ENCODE measurements at places on chromosomes 11 and 22.

GRCh38 chr11:95387325-95387724 is 156.3 kb upstream of the SESN3 start:
- DNase-seq: no peak

DNA sequence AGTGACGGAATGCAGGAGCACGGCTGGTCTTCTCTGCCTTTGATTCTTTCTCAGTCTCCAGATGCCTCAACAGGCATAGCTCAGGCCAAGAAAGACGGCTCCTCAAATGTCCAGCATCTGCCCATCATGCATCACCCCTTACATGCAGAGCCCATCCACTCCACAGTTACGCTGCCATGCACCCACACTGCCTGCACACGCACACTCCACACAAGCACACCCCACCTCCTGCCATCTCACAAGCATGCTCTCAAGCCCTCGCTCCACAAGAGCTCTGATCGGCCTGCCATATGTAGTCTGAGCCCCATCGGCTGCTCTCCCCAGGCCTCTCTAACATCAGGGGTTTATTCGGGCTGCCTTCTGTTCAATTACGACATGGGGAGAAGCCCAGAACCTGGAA is 18.8 kb downstream of the SCN4B start:
- no peak for DNase-seq

DNA sequence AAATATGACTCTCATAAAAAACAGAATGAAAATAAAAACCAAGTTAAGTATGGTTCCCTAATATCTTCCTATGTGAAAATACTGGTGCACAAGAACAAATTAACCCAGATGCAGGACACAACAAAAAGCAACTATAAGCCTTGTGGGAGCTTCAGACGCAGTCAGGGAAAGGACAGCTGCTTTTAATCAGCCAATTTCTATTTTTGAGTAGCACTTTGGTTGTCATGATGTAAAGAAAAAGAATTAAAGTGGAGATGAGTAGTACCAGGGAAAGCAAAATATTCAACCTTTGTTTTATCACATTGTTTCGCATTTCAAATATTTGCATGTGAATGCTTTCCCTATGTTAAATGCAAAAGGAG is 339.9 kb downstream of the SOX6 start:
- no peak for DNase-seq

DNA sequence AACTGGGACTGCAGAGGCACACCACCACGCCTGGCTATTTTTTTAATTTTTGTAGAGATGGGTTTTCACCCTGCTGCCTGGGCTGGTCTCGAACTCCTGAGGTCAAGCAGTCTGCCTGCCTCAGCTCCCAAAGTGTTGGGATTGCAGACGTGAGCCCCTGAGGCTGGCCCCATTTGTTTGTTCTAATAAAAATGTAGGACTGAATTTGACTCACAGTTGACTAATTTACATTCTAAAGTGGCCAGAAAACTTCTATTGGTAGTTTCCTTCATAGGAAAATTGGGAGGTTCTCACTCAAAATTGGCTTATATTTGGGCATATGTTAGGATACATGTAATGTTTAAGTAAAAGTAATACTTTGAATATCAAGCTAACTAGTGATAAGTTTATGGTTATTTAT is 35.0 kb downstream of the PPFIA1 start:
- no peak for DNase-seq

DNA sequence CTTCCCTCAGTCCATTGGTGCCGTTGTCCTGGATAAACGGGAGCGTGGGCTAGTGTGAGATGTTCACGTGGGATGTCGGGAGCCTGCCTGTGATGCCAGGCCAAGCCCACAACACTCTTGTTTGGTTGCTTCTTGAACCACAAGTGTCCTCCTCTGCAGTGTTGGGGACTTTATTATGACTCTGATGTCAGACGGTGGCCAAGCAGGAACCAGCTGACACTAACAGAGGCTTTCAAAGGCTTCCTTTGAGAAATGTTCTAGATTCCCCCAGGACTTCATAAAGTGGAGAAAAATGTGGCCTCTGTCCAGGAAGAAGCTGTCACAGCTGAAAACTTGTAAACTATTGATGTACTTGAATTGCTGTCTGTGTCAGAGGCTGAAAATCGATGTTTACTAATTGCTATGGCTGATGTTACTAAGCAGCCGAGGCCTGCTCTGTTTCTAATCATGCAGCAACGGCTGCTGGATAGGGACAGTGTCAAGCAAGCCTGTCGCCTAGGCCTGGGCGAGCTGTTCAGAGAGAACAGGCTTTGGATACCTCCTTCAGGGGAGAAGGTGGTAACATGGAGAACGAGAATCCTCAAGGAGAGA is 131.7 kb downstream of the TBC1D22A start:
- DNase-seq: no peak

GRCh38 chr22:44063462-44064371 is 39.6 kb downstream of the PARVB start:
- DNase-seq: no peak

DNA sequence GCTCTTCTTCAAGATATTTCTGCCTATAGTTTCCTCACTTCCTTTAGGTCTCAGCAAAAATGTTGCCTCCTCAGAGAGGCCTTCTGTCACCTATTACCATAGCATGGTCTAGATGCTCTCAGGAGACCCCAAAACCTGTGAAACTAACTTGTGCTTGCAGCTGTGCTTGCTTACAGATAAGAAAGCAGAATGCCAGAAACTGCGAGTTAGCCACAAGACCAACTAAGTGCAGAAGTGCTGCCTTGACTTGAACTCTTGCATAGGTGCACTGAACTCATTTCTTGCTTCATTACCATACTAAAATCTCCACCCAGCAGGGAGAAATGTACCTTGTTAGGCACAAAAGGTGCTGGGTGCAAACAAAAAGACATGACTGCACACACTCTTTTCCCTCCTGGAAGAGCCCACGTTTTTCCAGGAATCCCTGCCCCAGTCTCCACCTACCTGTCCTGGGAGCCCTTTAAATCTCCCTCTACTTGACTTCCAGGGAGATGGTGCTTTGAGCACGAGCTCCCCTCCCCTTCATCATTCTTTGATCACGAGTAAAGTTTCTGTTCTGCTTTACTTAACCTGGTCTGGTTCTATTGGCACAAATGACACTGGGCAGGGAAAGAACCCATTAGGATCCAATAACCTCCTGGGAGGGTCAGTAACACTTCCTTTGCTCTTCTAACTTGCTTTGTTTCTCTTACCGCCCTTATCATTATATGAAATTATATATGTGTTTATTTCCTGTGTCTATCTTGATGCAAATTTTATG is 137.7 kb upstream of the DDI1 start:
- DNase-seq: no peak

DNA sequence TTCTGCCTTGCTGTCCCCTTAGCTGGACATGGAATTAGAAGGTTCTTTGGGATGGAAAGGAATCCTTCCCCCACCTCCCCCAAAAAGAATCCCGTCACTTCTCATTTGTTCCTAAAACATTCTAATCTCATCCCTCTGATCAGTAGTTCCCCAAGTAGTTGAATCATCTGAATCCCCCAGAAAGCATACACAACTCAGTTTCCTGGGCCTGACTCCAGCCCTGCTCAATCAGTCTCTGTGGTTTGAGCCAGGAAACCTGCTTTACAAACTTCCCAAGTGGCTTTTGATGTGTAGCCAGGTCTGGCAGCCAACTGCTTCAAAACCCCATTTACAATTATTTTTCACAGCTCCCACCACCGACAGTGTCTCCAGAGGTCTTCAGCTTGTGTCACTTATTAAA is 20.2 kb downstream of the C22orf31 start:
- DNase-seq: no peak

- DNase-seq: no peak
Observed at GRCh38 chr22:25364736-25365241, 145.3 kb downstream of the CRYBB2 start.

- peak; percentile 59 for DNase-seq
Observed at GRCh38 chr11:12195768-12196167, 85.4 kb downstream of the MICAL2 start.

DNA sequence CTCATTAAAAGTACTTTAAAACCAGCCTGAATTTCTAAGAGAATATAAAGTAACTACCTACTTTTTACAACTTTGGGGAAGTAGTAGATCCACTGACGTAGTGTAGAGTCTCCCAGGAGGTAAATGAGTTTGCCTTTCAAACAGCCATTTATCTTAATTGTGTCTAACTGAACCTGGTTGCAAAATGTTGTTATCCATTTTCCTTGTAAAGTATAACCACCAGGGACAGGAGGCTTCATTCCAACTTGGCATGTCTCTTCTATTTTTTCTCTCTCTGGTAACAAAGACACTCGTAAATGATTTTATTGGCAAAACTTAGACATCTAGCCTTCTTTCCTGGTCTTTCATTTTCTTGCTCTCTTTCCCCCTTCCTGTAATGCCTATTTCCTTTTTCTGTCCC is 36.9 kb downstream of the NXPE1 start:
- no peak for DNase-seq

DNA sequence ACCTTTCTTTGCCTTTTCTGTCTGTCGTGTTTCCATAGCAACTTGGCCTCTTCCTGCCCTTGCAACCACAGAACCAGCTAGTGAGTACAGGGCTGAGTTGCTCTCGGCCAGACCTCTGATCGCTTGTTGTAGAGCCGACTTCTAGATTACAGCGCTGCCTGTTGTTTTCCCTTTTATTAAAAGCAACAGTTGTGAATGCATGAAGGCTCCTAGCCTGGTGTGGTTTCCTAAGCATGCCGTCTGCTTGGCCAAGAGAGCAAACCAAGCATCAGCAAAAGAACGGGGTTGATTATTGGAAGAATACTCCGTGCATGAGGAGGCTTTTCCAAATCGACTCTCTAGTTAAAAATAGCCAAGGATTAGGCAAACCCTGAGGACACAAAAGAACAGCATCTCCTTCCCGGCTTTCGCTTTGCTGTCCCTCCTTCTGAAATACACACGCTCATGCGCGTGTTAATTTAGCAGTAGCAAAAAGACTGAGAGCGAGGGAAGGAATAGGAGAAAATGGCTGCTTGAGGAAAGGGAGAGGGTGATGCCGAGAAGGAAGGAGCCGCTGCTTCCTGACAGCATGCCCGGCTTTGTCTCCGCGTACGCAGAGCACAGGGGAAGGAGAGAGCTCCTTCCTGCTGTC is 71.5 kb upstream of the TTC12 start:
- peak; percentile 12 for DNase-seq

DNA sequence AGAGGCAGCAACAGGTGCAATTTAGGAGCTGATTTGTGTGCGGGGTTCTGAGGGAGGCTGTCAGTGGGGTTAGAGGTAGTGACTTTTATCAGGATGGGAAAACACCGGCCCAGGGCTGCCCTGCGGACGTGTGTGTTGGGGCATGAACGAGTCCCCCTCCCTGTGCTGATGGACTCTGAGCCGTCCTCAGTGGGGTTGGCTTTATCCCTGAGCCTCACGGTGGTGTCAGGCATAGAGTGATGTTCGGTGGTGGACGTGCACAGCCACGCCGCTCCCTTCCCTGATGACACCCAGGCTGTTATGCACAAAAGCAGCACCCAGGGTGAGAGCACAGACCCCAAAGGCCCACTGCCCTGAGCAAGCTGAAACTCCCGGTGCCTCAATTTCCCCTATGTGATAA is 809.1 kb downstream of the BRD1 start:
- no peak for DNase-seq

DNA sequence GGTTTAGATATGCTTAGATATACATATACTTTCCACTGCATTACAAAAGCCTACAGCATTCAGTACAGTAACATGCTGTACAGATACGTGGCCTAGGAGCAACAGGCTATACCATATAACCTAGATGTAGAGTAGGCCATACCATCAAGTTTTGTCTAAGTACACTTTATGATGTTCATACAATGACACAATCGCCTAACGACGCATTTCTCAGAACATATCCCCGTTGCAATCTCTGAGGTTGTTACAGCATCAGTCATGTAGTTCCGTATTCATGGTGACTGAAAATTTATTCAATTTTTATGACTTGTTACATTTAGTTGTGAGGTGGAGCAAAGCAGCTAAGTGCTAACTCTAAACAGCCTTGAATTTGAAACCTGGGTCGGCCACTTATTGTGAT is 6.7 kb downstream of the ZBTB44 start:
- DNase-seq: no peak

GRCh38 chr11:63769714-63770455 is 1.3 kb upstream of the ZFTA start:
- DNase-seq: no peak

- DNase-seq: no peak
Observed at GRCh38 chr22:31243339-31244045, 31.4 kb downstream of the LIMK2 start.
